Neural progenitor cell (in vitro differentiated cells): ENCODE measurements at places on chromosomes 12 and 14. TPM values are rescaled to one million over a fixed set of nuclear protein-coding genes. Genes with fewer than 3 reads are reported as not detected.

Gene RERG
- 0.06 TPM in 1 of 2 replicates, not detected in the other for total RNA-seq

DNA sequence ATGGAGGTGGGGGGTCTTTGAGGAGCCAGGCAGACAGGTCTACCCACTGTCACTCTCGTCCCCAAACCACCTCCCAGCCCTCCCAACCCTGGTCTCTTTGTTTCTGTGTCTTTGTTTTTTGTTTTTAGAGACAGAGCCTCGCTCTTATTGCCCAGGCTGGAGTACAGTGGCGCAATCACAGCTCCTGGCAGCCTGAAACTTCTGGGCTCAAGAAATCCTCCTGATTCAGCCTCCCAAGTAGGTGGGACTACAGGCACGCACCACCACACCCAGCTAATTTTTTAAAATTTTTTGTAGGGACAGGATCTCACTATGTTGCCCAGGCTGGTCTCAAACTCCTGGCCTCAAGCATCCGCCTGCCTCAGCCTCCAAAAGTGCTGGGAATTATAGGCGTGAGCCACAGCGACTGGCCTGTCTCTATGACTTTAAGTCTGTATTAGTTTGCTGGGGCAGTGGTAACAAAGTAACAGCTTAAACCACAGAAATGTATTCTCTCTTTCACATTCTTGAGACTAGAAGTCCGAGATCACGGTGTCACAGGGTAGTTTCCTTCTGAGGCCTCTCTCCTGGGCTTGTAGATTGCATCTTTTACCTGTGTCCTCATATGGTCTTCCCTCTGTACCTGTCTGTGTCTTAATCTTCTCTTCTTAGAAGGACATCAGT is 26.1 kb downstream of the DTX1 start:
- DNase-seq = no peak
- H3K27me3 ChIP-seq = peaks cover 31% of the 10 kb centered on the region
- no peak overlapping the region for H3K27ac ChIP-seq
- no peaks in the 10 kb centered on the region for H3K4me1 ChIP-seq
- no peaks in the 10 kb centered on the region for H3K36me3 ChIP-seq

Gene KLRK1
- not detected in 2 replicates for total RNA-seq

GRCh38 chr14:102723650-102724049 is 53.6 kb upstream of the TRAF3 start:
- H3K27ac ChIP-seq = no peak overlapping the region
- DNase-seq = no peak
- peaks cover 14% of the 10 kb centered on the region for H3K36me3 ChIP-seq
- no peaks in the 10 kb centered on the region for H3K4me1 ChIP-seq

Gene ACSM4
- not detected in 2 replicates for total RNA-seq

DNA sequence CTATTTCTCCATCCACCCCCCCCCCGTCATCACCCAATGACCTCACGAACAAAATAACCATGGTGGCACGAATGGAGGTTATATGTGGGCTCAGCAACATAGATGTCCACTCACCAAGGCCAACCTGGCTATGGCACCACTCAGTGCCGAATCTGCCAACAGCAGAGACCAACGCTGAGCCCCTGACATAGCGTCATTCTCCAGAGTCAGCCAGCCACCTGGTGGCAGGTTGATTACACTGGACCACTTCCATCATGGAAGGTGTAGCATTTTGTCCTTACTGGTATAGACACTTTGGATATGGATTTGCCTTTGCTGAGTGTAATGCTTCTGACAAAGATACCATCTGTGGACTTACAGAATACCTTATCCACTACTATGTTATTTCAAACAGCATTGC is 24.2 kb upstream of the DYRK2 start:
- H3K36me3 ChIP-seq = no peaks in the 10 kb centered on the region
- H3K4me3 ChIP-seq = no peak overlapping the region
- no peak for DNase-seq
- H3K27ac ChIP-seq = no peak overlapping the region
- H3K27me3 ChIP-seq = no peaks in the 10 kb centered on the region

Gene GLT1D1
- total RNA-seq = 5.4 and 7.9 TPM in 2 replicates
